ENCODE measurements at places on chromosomes 12 and 14.
A peak's percentile ranks its signal among the peaks of the same experiment; 100 is the strongest.

GRCh38 chr14:104136472-104137296, 1.7 kb upstream of the KIF26A start:
- no peak for DNase-seq

DNA sequence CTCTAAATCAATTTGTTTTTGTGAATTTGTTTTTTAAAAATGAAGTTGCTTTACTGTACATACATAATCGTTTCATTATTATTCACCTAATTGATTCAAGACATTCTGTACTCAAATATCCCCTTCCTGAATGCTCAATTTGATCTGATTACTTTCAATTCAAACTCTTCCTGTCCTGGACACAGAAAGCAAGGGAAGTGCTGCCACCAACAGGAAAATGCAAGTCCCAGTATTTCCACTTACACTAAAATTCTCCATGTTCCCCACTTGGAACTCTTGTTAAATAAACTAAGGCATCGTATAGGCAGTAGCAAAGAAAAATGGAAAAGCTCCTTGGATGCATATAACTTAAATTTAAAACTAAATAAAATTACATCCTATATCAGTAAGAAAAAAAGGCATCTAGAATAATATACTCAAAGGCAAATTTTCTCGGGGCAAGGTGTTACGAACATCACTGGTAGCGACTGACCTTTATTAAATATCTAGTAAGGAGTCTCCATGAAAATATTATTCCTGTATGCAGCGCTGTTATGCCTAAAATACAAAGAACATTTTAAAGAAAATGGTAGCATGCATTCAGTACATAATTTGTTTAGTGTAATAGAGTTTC, 72.0 kb upstream of the DBX2 start:
- peak; percentile 11 for DNase-seq

DNA sequence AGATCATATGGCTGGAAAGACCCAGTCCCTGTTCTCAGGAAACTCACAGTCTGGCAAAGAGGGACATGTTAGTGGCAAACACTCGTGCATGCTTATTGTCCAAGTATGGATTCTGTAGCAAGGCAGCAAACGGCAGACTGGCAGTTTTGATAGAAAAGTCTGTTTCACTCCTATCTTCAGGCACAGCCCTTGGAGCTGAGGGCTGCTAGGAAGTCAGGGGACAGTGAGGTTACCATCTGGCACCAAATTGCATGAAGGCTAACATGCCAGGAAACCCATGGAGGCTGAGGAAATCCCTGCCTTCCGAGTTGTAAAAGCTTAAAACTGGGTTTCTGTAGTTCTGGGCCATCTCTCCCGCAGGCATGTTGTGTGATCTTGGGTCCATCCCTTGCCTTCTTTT, 32.9 kb downstream of the CALM1 start:
- DNase-seq: no peak

GRCh38 chr12:70002097-70002911, 177.3 kb downstream of the MYRFL start:
- no peak for DNase-seq

DNA sequence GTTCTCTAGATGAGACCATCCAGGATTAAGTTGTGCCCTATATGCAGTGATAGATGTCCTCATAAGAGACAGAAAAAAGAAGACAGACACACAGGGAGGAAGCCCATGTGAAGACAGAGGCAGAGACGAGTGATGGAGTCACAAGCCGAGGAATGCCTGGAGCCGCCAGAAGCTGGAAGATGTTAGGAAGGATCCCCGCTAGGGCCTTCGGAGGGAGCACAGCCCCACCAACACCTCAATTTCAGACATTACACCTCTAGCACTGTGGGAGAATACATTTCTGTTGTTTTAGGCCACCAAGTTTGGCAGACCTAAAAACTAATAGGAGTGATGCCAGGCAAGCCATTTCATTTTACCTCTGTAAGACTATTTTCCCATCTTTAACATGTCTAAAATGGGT, 458.5 kb downstream of the MED13L start:
- no peak for DNase-seq

DNA sequence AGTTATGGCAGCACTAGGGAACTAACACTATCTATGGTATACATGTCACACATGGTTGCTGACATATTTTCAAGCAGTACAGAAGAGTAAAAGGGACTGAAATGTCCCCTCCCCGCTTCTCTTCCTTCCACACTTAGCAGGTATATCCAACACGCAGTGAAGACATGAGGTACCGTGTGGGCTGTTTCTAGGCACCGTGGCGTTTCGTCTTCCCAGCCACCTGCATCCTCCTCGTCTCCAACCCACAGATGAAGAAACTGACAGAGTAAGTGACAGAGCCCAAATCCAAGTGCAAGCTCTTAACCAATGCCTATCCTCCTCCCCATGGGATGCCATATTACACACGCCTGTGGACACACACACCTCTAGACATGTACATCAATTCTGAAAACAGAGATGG, 32.4 kb downstream of the SLC8B1 start:
- DNase-seq: no peak
